ENCODE measurements at places on chromosomes 5 and 9. TPM values are rescaled to one million over a fixed set of nuclear protein-coding genes. Genes with fewer than 3 reads are reported as not detected.

SLC45A2 gene
- total RNA-seq, result 0.36 TPM

FEM1C gene
- 16.3 TPM for total RNA-seq

PALM2AKAP2 gene
- total RNA-seq, result 5.6 TPM

GLRA1 gene
- 0.21 TPM for total RNA-seq

GIN1 gene
- 9.8 TPM for total RNA-seq

SOX30 gene
- not detected for total RNA-seq

LMX1B gene
- 6.9 TPM for total RNA-seq

PHF2 gene
- 34.4 TPM for total RNA-seq

ZNF300 gene
- 12.4 TPM for total RNA-seq

GRM6 gene
- not detected for total RNA-seq

DND1 gene
- 4.6 TPM for total RNA-seq

FSTL4 gene
- total RNA-seq, result 2.0 TPM

REXO4 gene
- total RNA-seq, result 35.4 TPM

SLC28A3 gene
- total RNA-seq, result not detected

Measured in neural crest cell (in vitro differentiated cells).